ENCODE measurements at places on chromosomes 6 and 20. TPM values are rescaled to one million over a fixed set of nuclear protein-coding genes. Genes with fewer than 3 reads are reported as not detected.

Gene PACRG
- total RNA-seq, result 0.59 TPM

- H3K4me1 ChIP-seq, result peaks cover 11% of the 10 kb centered on the region
- H3K4me3 ChIP-seq, result no peak overlapping the region
- no peak for DNase-seq
- peaks cover 7% of the 10 kb centered on the region for H3K27me3 ChIP-seq
These were observed 155.0 kb upstream of the SNX9 start for GRCh38 chr6:157668009-157668401.

- no peaks in the 10 kb centered on the region for H3K4me1 ChIP-seq
- no peak overlapping the region for H3K4me3 ChIP-seq
- no peak for DNase-seq
- no peak overlapping the region for H3K27ac ChIP-seq
These were observed 4.4 kb upstream of the GLP1R start for GRCh38 chr6:39044181-39044580.

DNA sequence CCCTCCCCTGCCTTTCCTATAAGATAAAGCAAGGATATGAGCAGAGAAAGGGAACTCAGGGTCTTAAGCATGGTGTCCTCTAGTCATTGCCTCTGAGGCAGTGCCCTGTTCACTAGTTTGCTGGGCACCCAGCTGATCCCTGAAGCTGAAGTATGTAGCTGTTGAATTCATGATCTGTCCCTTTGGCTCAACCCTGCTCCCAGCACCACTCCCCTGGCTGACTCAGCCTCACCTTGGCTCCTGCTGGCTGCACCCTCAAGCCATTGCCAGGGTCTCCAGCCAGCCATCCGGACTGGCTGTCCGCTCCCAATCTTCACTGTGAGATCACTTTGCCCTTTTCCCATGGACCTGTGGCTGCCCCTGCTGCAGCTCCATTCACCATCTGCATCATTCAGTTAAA lies 25.9 kb upstream of the UST start:
- no peak overlapping the region for H3K4me3 ChIP-seq
- peaks cover 20% of the 10 kb centered on the region for H3K4me1 ChIP-seq
- H3K36me3 ChIP-seq, result peaks cover 4% of the 10 kb centered on the region
- no peak overlapping the region for H3K27ac ChIP-seq
- peaks cover 18% of the 10 kb centered on the region for H3K27me3 ChIP-seq
- DNase-seq, result no peak

DNA sequence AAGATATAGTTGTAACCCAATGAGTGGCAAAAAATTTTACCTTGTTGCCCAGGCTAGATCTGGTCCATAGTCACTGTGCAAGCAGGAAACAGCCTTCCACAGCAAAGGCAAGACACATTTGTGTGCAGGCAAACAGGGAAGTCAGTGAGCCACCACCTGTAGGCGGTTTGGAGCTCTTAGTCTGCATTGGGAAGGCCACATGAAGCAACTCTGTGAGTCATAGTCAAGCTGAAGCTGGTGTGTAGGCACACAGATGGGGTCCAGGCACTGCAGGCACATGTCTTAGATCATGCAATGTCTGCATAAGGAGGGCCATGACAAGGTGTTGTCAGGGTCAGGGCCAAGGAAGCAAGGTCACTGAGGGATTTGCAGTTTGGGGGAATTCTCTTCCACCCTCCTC lies 543.2 kb upstream of the EPHA7 start:
- H3K27me3 ChIP-seq, result no peaks in the 10 kb centered on the region
- peaks cover 10% of the 10 kb centered on the region for H3K4me1 ChIP-seq
- H3K27ac ChIP-seq, result no peak overlapping the region
- H3K4me3 ChIP-seq, result no peak overlapping the region
- no peaks in the 10 kb centered on the region for H3K36me3 ChIP-seq
- no peak for DNase-seq

- DNase-seq, result no peak
- no peaks in the 10 kb centered on the region for H3K36me3 ChIP-seq
- no peak overlapping the region for H3K4me3 ChIP-seq
- H3K4me1 ChIP-seq, result peaks cover 4% of the 10 kb centered on the region
These were observed 7.1 kb upstream of the TAAR1 start for GRCh38 chr6:132666118-132666517.

- no peaks in the 10 kb centered on the region for H3K27me3 ChIP-seq
- H3K27ac ChIP-seq, result no peak overlapping the region
- no peak for DNase-seq
- no peaks in the 10 kb centered on the region for H3K36me3 ChIP-seq
- H3K4me1 ChIP-seq, result no peaks in the 10 kb centered on the region
These were observed 37.9 kb upstream of the FUCA2 start for GRCh38 chr6:143549221-143549948.
